ENCODE measurements at places on chromosomes 16 and 17.

GRCh38 chr17:76432712-76433336 is 20.1 kb downstream of the UBE2O start:
- no peak for DNase-seq

- no peak for DNase-seq
Measured at GRCh38 chr17:34154961-34155730, 99.9 kb upstream of the CCL2 start.

DNA sequence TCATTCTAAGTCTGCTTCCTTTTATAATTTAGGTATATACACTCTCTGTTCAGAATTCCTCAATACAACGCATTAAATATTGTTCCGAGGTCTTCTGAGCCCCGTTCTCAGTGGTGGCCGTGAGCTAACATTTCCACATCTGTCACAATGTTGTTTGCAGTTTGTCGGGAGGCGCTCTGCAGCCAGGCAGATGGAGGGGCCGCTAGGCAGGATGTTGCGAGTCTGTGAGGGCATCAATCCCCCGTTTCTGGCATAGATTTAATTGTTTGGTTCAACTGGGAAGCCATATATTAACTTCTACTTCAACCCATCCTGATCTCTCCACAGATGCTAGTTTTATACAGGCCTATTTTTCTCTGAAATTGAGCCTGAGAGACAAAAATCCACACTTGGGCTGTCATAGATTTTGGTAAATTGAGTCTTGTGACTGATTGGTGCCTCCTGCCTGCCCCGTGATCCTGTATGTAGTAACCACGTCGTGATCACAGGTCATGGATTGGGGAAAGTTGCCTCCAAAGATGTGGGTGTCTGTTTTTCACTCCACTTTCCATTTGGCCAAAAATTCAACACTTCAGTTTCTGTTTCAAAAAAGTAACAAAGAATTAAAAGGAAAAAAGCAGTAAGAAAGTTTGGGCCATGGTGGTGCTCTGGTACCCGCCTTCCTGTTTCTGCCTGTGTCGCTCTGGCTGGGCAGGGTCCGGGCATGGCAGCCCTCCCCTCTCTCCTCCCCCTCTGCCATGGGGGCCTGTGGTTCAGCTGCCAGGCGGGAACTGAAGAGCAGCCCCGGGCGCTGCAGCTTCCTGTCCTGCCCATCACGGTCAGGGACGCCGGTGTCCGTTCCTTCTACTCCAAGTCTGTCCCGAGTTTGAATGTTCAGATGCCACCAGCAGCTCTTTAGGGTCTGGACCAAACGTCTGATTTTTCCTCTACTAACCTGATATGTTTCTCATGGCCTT is 41.5 kb downstream of the RPTOR start:
- DNase-seq, result no peak

DNA sequence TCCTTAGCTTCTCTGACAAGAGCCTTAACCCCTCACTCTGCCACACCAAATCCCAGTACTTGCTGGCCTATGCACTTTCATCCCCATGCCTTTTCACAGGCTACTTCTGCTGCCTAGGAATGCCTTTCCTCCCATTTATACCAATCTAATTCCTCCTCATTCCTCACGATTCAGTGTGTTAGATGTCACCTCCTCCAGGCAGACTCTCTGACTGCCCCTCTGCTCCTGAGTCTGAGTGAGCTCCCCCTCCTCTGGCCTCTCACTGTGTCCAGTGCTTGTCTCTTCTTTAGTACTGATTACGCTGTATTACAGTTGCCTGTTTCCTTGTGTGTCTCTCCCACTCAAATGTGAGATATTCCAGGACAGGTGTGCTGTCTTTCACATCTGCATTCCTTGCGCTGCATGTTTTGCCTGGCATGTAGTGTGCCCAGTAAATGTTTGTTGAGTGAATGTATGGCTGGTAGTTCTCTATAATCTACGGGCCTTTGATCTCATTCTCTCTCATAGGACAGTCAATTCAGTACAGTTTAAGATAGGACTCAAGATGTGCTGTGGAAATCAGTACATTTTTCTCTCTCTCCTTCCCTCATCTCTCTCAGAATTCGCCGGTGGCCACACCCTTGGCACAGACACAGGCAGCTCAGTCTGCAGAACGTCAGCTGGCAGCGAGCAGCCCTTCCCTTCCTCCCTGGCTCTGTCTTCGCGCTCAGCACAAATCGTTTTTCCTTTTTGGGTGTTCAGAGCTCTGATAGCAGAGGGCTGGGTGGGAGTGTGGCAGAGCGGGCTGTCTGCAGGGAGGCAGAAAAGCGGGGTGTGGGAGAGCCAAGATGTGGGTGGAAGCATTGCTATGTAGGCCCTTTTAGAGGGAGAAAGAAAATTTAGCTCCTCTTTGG is 18.5 kb downstream of the ARL4D start:
- DNase-seq, result no peak

DNA sequence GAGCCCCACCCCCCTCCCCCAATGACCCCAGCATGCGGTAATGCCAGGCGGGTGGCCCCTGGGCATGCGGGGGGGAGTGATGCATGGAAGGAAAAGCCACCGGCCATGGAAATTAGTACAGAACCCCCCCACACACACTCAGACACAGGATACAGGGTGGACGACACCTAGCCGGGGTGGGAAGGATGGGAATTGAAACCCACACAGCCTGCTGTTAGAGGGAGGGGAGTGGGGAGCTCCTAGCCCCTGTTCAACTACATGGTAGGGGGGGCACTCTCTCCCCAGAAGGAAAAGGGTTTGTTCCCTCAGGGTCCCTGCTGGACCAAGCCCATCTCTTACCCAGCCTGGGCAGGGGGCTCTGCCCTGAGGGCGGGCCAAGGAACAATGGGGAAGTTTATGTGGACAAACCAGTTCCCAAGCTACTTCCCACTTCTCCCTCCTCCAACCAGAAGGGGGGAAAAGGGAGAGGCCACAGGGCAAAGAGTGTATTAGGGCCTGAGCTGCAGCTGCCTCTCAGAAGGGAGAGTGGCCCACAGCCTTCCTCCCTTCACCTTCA is 5.2 kb downstream of the TMUB2 start:
- no peak for DNase-seq

DNA sequence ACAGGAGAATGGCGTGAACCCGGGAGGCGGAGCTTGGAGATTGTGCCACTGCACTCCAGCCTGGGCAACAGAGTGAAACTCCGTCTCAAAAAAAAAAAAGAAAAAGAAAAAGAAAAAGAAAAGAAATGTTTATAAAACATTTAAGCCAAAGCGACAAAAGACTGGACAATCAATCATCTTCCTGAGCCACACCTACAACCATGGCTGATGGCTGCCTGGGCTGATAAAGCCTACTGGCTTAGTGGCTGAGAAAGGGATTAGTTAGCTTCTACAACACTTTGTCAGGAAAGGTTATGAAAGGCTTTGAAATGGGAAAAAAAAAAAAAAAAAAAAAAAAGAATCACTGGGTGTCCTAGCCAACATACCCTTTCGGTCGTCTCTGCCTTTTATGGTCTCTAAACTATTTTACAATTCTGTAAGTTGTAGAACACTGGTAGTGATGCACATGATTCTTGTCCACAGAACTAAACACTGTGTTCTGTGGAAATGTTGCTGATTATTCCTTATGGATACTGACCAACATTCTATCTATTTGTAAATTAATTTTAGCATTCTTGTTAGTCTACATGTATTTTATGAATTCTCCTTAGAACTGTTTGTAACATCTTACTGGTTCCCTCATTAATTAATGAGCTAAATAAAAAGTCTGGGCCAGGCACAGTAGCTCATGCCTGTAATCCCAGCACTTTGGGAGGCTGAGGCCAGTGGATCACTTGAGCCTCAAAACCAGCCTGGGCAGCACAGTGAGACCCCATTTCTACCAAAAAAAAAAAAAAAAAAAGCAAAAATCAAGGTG is 45.5 kb downstream of the ZZEF1 start:
- no peak for DNase-seq

DNA sequence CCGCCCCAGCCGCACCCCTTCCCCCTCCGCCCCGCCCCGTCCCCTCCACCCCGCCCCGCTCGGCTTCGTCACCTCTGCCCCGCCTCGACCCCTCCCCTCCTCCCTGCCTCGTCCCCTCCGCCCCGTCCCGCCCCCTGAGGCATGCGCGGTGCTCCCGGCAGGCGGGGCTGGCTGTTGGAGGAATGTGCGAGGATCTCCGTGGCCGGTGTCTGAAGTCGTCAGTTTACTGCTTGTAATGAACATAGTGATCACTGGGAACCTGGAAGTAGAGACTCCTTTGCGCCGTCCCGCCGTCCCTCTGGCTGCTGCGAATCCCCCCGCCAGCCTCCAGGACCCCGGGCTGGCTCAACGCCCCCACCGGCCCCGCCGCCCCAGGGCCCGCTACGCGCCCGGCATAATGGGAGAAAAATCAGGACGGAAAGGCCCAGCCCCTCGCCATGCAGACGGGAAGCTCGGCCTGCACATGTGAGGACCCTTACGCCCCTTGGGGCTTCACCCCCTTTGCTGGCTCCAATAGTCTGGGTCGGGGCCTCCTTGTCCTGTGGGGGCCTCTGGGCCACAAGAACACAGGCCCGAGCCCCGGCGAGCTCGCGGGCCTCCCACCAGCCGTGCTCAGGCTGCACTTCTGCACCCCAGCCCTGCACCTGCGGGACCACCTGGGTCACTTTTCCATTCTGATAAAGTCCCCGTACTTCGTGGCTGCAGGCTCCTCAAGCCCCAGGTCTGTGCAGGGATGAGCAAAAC is 743.1 kb downstream of the KCNJ18 start:
- no peak for DNase-seq

DNA sequence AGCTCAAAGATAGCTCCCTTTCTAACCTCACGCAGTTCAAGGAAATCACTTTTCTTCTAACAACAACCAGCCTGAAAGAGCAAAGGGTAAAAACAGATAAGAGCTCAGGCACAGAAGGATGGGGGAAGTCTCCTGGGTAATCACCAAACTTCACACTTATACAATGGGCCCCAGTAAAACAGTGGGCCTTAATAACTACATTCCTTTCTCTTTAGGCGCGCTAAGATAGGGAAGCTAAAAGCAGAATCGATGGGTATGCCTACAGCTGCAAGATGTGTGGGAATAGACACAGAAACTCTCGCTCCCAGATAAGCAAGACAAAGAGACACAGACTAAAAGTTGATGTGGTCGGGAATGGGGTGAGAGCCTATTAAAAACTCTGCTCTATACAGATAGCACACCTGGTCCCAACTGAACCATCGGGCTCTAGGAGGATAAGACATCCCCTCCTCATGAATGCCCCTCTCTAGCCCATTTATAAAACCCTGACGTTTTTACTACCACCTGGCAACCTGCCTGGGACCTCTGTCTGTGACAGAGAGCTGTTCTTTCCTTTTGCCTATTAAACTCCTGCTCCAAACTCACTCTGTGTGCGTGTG is 826 bp downstream of the LYZL6 start:
- DNase-seq, result no peak

DNA sequence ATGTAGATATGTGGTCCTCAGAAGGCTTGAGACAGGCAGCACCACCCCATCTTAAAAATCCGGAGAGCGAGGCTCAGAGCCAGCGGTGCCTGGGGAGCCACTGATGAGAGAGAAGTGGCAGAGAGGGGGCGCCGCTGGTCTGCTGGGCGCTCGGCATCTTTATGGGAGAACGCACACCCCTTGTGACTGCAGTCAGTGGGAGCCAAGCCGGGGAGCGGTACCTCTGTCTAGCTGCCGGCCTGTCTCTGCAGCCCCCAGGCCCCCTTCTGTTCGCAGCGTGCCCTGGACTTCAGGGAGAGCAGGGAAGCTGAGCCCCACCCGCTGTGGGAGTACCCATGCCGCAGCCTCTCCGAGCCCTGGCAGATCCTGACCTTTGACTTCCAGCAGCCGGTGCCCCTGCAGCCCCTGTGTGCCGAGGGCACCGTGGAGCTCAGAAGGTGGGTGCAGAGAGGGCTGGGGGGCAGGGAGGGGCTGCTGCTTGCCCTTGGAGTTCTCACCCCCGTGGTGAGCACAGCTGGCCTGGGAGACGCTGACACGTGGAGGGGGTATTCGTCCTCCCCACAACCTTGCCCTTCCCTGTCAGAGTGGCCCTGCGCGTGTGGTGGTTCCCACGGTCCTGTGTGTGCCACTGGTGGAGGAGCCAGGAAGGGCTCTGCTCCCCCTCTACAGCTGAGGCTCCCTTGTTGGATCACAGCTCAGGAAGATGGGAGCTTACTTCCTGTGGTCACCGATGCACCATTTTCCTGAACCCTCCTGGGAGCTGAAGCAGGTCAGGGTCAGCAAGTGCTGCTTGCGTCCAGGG is 44.8 kb downstream of the PRMT7 start:
- DNase-seq, result no peak

- no peak for DNase-seq
Measured at GRCh38 chr17:27802962-27803680, 2.8 kb upstream of the NOS2 start.

DNA sequence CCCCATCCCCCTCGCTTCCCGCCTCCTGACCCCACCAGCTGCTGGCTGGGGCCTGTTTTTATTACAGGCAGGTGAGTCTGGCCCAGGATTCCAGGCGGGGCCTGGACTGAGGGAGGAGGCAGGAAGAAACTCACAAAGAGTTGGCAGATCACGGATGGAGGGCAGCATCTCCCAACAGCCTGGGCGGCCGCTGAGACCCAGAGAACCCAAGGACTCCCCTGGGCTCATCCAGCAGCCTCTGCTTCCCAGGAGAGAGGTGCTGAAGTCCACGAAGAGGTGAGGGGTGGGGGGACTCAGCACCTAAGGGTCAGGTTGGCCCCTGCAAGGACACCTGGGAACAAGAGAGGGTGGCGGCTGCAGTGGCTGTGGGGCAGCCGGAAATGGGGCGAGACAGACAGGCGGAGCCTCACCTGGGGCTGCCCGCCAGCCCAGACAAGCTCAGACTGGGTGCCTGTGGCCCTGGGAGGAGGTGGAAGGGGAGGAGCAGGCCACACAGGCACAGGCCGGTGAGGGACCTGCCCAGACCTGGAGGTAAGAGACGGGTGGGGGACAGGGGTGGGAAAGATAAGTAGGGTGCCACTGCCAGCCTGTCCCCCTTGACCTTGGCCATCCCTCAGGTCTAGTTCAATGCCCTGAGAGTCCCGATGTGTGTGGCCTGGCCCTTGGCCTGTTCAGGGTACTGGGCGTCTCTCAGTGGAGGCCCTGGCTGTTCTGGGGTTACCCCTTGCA is 8.7 kb upstream of the ADGRG1 start:
- no peak for DNase-seq

- no peak for DNase-seq
Measured at GRCh38 chr16:424033-424622, 1.3 kb upstream of the RAB11FIP3 start.

- no peak for DNase-seq
Measured at GRCh38 chr17:45906927-45907622, 12.7 kb downstream of the MAPT start.

GRCh38 chr16:68902003-68902968 is 59.0 kb downstream of the TANGO6 start:
- DNase-seq, result no peak

Measured in GM19239 (cell line).